Upper lobe of left lung (tissue), 6 donors: ENCODE measurements at places on chromosomes 6 and 20. TPM values are rescaled to one million over a fixed set of nuclear protein-coding genes. Genes with fewer than 3 reads are reported as not detected.

Gene DEFB132
- not detected for total RNA-seq

Gene PTCRA
- total RNA-seq: 8.5 TPM

Gene TEAD3
- 28.2 TPM for total RNA-seq

DNA sequence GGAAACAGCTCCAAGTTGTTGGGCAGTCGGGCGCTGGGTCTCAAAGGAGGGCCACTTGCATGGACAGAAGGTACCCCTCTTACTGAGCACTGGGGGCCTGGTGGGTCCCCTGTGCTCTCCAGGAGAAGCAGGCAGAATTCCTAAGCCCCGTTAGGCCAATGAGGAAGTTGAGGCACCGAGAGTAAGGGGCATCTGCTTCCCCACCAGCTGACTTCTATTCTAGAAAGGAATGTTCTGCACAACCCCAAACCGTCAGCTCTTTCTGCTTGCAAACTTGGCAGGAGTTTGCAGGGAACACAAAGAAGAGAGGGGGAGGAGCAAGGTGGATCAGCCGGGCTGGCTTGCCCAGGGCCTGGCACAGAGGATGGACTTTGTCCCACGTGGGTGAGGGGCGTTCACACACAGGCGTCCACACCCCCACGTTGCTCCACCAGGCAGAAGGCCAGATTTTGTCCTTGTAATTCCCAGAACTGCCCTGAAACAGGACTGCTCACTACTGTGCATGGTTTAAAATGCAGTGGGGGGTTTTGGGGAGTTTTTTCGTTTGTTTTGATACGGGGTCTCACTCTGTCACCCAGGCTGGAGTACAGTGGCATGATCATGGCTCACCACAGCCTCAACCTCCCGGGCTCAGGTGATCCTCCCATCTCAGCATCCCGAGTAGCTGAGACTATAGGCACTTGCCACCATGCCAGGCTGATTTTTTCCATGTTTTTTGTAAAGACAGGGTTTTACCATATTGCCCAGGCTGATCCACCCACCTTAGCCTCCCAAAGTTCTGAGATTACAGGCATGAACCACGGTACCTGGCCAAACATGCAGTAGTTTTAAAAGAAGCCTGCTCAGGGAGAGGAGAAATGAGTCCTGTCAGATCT lies 93.3 kb downstream of the SNX5 start:
- peak; percentile 90 for DNase-seq

GRCh38 chr6:52399511-52400312 lies 20.4 kb upstream of the EFHC1 start:
- no peak for DNase-seq

DNA sequence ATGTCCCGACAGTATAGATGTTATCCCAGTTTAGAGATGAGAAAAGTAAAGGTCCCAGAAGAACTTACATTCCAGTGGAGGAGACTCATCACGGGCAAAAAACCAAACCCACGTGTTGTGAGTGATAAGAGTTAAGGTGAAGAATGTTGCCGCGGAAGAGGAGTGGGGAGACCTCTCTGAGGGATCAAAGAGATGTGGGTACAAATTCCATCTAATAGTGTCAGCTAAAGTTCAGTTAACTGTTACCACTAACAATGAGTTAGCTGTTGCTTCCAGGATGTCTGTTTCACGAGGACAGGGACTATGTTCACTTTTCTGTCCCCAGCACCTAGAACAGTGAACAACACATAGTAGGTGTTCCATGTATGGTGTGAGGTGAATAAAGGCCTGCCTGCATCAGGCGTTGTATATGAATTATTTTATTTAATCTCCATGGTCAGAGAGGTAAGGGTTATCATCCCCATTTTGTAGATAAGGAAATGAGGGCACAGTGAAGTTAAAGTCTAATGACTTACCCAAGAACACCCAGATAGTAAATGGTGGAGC lies 39.8 kb upstream of the RSPO4 start:
- DNase-seq: no peak

DNA sequence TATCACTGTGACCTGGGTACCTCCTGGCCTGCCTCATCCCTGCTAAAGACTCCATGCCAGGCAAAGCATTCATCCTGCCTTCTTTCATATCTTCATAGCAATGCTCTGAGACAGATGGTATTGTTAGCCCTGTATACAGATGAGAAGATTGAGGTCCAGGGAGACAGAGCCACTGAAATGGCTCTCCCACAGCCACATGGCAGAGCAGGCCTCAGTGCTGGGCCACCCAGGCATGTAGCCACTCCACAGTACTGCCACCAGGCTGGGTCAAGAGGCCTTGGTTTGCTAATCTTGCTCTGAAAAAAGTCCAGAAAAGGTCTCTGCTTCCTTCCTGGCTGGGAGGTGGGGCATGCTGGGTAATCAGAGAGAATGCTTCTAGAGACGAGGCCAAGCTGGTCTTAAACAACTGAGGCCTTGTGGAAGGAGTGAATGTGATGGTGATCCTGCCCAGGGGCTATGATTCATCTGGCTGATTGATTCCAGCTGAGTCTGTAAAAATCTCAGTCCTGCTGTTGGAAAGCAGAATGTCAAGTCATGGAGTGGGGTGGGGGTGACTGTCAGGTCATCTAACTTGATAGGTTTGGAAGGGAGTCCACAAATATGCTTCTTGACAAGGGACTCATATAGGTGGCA lies 29.8 kb downstream of the HM13 start:
- DNase-seq: no peak

GRCh38 chr6:147750413-147750812 lies 241.9 kb downstream of the SAMD5 start:
- DNase-seq: no peak
